ENCODE measurements at places on chromosomes 1 and 21. TPM values are rescaled to one million over a fixed set of nuclear protein-coding genes. Genes with fewer than 3 reads are reported as not detected.

Gene PHTF1
- 15.5 TPM for total RNA-seq

Gene SHISAL2A
- not detected for total RNA-seq

Gene IRF2BP2
- total RNA-seq, result 97.7 TPM

Gene SLC44A5
- 0.07 TPM for total RNA-seq

Gene SYT14
- total RNA-seq, result 0.05 TPM

Gene ADORA3
- total RNA-seq, result not detected

Gene SELE
- total RNA-seq, result not detected

Data from A549 treated with DMSO at 1 μM for 4 hours (cell line).